ENCODE measurements at places on chromosomes 6 and 20.

- no peak for DNase-seq
Measured at GRCh38 chr6:18326980-18327379, 60.2 kb upstream of the RNF144B start.

GRCh38 chr20:16083639-16084280, 489.5 kb downstream of the KIF16B start:
- DNase-seq: no peak

- peak; percentile 59 for DNase-seq
Measured at GRCh38 chr20:63957004-63957689, 931 bp upstream of the UCKL1 start.

DNA sequence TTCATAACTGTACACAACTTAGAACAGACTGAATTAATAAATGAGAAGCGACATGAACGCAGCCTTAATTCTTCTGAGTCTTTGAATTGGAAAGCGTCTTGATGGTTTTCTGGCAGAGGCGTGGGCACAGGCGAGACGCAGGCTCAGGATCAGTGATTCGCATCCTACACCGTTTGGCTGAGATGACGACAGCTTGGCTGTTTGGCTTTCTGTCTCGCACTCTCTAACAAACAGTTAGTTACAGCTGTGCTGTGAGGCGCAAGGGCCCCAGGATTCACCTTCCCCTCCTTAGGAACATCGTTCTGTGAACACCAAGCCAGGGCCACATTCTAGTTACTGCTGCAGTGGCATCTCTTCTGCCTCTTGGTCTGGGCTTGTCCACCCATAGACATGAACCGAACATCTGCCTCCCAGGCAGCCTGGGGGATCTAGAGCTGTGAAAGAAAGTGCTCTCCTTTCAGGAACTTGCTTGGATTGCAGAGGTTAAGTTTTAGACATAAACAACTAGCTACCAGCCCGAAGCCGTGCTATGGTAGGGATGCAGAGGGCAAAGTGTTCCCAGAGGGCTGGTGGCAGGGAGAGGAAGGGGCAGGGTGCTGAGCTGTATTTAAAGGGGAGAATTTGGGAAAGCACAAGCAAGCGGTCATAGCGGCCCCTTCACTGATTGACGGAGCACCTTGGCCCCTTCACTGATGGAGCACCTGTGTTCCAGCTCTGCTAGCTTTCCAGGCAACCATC, 49.6 kb downstream of the TCP11 start:
- no peak for DNase-seq

GRCh38 chr6:26268659-26269402, 96.2 kb upstream of the BTN3A2 start:
- no peak for DNase-seq

DNA sequence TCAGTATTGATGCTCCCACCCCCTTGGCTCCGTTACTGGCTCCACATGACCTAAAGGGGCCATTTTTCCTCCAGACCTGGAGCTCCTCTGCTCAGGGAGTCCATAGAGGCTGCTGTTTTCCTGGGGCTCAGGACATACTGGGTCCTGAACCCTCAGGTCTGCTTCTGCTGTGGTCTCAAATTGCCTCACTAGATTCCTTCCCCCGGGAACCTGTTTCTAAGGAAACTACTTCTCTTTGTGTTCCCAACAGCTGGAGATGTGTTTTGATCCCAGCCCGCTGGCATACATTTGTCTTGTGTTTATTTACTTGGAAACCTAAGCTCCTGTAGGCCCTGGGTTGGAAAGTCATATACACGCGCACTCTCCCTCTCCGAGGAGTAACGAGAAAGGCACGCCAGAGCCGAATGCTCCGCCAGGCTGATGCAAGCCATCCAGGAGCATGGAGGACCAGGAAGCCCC, 222.8 kb downstream of the UST start:
- DNase-seq: peak; percentile 89

- DNase-seq: peak; percentile 34
Measured at GRCh38 chr20:32470025-32470861, 112.1 kb downstream of the ASXL1 start.

DNA sequence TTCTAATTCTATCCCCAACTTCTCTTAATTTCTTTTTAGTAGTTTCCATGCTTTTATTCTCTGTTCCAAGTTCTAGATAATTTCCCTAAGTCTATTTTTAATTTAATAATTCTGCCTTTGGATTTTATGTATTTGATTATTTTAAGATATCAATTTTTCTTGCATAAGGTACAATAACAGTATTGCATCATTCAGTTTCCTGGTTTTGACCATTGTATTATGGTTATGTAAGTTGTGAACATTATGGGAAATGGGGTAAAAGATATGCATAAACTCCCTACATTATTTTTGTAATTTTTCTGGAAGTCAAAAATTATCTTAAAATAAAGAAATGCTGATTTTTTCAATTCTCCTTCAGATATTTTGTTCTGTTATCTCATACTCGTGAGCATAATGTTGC, 21.1 kb upstream of the CENPW start:
- DNase-seq: no peak

DNA sequence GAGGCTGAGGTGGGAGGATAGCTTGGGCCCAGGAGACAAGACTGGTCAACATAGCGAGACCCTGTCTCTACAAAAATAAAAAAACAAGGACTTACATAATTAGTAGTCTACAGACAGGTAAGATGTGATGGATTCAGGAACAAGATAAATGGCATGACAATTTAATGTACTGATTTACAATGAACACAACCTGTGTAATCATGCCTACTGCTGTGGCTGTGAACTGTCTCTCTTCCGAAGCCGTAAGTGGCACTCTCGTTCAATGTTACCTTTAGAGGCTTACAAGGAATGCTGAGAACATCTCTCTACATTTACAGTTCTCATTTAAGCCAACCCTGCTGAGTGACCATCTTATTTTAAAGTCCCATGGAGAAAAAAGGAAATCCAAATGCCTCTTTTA, 134.8 kb upstream of the PRDM1 start:
- no peak for DNase-seq

GRCh38 chr6:158174514-158174913, 6.4 kb downstream of the GTF2H5 start:
- DNase-seq: peak; percentile 90

GRCh38 chr20:63434599-63435378, 37.7 kb downstream of the KCNQ2 start:
- DNase-seq: peak; percentile 46

DNA sequence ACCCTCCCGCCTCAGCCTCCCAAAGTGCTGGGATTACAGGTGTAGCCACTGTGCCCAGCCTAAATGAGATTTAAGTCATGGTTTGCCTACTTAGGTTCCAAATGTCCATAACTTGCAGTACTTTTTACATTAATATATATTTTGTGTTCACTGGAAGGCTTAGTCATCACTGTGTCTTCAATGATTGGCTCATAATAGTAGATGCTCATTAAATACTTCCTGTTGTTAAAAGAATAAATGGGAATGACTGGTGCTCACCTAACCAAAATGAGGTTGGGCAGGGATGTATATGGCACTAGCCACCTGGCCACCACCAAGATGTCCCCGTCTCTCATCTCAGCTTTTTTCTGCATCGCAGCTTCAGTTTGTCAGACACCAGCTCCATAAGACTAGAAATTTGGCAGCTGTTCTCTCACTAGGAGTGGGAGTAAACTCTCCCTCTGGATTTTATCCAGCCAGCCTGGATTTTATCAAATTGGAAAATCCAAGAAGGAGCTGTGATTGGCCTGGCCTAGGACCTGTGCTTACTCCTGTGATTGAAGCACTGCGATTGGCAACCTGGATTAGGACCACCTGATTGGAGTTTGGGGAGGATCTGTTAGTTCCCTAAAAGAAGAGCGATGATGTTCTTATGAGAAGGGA, 1.1 kb upstream of the GLO1 start:
- no peak for DNase-seq

GRCh38 chr6:112191509-112192020, 62.8 kb downstream of the LAMA4 start:
- no peak for DNase-seq

- DNase-seq: no peak
Measured at GRCh38 chr6:15677822-15678221, 15.0 kb upstream of the DTNBP1 start.

- no peak for DNase-seq
Measured at GRCh38 chr6:81785377-81785776, 32.9 kb upstream of the TENT5A start.

- no peak for DNase-seq
Measured at GRCh38 chr6:85347812-85348211, 102.1 kb upstream of the NT5E start.

- no peak for DNase-seq
Measured at GRCh38 chr20:51027035-51027795, 4.3 kb upstream of the KCNG1 start.

- no peak for DNase-seq
Measured at GRCh38 chr20:50200482-50201104, 10.0 kb downstream of the CEBPB start.

- no peak for DNase-seq
Measured at GRCh38 chr20:13267231-13267630, 46.2 kb downstream of the ISM1 start.

GRCh38 chr20:58033026-58033536, 195.4 kb downstream of the ANKRD60 start:
- no peak for DNase-seq

DNA sequence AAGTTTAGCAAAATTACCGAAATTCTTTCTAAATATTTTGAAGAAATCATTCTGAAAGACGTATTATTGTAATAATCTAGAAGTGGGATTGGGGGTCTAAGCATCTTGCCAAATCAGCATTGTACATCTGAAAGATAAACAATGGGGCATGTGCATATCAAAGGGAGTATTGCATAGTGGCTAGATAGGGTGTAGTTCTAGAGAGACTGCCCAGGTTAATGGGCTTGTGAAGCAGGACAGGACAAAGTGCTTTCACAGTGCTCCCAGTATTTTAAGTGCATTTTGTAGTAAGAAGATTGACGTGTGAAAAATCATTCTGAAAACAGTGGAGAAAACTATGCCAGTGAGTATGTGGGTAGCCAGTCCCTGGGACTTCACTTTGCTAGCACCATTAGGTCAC, 236.8 kb downstream of the ZFAND3 start:
- no peak for DNase-seq

DNA sequence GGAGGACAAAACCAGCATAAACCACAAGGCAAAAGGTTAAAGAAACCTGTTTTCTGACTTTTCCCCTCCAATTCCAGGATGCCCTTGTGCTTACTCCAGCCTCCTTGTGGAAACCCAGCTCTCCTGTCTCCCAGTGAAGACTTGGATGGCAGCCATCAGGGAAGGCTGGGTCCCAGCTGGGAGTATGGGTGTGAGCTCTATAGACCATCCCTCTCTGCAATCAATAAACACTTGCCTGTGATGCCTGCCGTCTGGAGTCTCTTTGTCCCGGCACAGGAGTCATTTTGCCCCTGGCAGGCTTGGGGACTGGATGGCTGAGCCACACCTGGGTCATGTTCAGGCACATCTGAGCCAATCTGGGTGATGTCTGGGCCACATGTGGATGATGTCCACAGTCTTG, 26.6 kb downstream of the BPIFB1 start:
- DNase-seq: no peak

DNA sequence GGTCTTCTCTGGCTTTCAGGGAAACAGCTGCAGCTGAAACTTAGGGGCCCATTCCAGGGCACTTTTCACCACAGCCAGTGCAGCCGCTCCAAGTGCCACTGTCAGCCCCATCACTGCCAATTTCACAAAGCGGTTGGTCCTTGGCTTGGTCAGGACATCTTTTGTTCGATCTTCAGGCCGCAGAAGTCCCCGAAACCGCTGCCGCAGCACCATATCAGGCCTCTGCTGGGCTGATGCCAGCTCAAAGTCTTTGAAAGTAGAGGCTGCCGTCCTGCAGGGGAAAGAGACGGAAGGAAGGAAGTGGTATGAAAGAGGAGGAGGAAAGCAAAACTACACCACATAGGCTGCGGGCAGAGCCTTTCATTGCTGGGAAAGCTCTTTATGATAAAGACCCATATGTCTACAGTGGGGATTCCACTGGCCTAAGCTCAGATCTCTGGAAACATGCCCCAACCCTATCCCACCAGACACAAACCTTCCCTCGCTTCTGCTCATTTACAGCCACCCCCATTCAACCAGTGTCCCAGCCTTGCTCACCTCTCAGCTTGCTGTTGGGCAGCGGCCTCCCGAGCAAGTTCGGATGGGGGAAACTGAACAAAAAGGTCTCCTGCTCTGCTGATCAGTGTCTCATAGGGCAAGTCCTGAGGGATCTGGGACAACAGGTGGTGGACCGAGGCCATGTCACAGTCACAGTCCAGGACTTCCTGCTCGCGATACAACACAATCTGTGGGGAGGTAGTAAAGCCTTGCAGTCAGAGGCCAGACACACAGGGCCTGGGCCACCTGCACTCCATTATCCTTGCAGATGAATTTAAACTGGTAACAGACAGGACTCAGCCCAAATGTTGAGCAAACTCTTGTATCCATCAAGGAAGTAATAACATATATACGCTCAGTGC, 23.5 kb downstream of the TBC1D20 start:
- DNase-seq: no peak

DNA sequence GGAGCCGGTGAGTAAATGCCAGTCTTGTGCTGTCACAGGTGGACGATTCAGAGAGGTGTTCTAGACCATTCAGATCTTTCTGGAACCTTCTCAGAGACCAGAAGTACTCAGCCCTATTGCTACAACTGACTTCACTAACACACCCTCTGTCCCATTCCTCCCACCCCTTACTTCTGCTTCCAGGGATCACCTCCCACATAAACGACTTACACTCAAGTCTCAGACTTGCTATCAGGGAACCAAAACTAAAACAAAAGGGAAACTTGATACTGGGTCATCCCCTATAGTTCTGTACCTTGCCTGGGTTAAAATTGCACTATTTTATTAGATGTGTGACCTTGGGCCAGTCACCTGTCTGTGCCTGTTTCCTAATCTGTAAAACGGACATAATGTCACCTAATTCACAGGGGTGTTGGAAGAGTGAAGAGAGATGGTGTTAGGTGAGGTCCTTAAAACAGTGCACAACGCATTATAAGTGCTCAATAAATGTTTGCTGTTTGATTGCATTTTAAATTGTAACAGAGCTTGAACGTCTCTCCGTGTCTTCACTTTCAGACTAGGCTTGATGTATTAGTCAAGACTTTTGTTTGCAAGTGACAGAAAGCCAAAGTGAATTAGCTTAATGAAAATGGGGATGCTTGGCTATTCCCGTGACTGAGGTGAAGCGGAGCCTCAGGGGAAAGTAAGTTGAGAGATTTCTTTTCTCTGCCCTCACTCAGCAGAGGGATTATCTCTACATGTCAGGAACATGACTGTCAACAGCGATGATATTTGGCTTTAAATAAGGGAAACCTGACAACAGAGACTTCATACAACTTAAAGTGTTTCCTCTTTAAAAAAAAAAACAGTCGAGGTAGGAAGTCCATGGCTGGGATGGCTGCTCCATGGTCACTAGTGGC, 3.0 kb upstream of the SRXN1 start:
- no peak for DNase-seq

DNA sequence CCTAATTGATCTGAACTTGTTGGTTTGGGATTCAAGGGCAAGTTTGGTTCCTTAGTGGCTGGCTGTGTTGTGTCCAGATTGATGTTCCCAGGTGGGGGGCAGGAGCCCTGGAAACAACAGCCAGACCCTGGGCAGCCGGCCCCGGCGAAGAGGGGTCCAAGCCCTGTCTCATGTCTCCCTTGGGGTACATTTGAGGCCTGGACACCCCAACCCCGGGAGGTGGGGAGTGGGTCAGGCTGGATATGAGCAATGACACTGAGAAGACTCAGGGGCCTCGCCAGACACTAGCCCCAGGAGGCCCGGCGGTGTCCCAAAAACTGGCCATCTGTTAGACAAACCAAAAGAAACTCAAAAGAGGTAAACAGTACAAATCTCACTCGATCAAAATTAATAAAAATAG, 79.6 kb downstream of the YTHDF1 start:
- no peak for DNase-seq

GRCh38 chr20:39117491-39117890, 155.3 kb downstream of the DHX35 start:
- DNase-seq: peak; percentile 29
